ENCODE measurements at places on chromosomes 3 and 15.

DNA sequence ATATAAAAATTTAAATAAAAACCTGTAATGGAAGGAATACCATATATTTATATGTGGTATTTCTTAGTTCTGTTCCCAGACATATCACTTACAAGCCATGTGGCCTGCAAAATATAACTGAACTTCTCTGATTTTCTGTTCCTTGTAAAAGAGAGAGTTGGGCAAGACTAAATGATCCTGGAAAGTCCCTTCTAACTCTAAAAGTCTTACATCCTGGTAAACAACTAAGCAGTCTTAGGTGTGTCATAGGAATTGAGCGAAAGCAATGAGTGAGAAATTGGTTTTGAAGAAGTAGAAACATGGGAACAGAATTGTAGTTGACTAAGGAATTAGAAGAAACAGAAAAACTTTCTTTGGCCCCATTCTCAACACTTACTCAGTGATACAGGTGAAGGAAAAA is 25.3 kb upstream of the IL20RB start:
- DNase-seq = no peak

GRCh38 chr3:34780973-34781372 is 858.4 kb upstream of the ARPP21 start:
- DNase-seq = no peak

DNA sequence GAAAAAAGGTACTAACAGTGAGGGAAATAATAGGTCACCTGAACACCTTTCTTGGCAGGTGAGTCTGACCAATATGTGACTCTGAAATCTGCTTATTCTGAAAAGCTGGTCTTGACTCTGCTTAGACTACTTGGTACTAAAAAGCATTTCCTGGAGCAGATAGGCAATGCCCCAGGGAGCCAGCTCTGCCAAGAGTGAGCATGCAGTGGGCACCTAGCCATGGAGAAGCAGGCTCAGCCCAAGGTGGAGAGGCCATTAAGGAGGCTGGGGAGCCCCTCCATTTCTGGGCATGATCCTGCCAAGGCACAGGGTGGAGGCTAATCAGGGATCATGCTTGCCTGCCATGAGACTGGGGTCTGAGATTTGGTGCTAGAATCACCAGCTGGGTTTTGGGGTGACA is 1.6 kb upstream of the LTF start:
- peak; percentile 74 for DNase-seq

DNA sequence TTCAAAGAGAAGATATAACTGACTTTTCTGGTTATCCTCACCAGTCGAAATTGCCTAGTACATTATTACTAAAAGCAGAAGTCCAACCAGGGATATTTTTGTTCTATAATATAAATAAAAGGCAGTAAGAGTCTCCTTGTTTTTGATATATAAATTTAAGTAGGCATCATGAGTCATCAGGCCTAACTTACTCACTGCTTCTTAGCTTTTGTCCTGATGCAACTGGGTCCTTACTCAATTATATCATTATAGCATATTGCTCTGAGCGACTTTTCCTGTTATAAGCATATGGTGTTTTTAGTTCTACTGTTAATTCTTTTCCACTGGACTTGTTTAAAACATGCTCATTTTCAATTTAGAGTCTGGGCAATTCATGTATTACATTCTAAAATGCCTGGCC is 910.1 kb downstream of the MCTP2 start:
- DNase-seq = no peak

GRCh38 chr3:194142156-194142910 is 6.4 kb downstream of the HES1 start:
- no peak for DNase-seq

All from vagina (tissue), 2 donors.